AG04450 (cell line): ENCODE measurements at places on chromosomes 3 and 15.

DNA sequence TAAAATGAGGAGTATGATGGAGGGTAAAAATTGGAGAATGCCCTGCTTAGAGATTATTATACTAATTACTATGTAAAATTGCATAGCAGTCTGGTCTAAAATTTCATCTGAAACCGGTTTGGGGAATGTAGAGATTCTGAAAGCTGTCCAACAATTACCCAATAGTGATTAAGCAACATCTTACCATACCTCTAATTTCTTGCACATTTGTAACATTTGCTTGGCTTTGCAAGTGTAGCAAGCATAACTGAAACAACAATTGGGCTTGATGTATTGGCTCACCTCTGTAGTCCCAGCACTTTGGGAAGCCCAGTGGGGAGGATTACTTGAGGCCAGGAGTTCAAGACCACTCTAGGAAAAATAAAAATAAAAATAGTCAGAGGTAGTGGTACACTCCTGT is 17.4 kb downstream of the AADACL2 start:
- DNase-seq: no peak

DNA sequence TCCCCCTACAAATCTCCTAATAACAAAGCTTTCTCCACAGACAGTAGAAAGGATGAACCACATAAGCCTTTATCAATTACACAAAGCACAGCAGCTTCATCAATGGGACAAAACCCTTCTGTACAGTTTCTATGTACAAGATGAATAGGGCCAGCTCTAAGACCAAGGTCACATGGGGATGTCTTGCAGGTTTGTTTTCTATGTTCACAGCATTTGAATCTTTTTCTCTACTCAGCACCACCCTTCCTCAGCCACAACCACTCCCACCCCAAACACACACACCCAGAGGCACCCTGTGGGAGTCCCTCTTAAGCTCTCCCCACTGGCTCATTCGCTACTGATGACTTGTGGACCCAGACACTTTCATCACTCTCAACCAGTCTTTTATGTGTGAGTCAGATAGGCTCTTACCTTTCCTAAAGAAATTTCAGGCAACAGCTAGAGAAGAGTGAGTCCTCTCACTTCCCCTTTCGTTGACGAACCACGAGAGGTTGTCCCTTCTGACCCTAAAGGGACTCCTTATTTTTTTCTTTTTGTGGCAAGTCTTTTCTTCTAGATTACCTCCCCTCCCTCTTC is 57.9 kb downstream of the ARHGAP31 start:
- DNase-seq: no peak

GRCh38 chr3:107958146-107958545 is 132.7 kb downstream of the CD47 start:
- DNase-seq: no peak

DNA sequence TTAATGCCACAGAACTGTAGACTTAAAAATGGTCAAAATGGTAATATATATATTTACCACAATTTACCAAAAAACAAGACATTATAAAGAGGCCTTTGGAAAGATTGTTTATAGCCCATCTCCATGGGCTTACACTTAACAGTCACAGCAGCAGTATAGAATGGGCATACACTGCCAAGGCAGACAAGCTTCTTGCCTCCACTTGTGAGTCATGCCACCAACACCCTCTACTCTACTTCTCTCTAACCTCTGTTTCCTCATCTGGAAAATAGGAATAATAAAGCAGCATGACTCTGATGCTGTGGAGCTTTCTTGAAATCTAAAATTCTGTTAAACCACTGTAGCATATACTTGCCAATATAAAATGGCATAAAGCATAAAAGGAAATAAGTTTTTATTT is 14.4 kb upstream of the GPR156 start:
- no peak for DNase-seq

DNA sequence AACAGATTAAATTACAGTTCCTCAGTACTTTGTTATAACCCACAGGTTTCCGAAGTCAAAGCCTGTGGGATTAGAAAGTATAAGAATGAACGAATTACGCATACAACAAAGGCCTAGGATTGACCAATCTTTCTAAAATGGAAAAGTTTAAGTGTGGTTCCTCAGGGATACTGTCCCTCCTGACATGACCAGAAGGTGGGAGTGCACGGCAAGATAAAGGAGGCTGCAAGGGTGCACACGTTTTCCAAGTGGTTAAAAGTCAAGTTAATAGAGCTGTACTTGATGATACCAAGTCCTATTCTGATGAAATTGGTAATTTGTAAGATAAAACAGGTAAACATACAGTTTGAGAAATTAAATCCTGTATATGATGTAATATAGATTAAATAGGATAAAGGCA is 96.2 kb downstream of the ALDH1A2 start:
- no peak for DNase-seq

GRCh38 chr3:59862686-59863085 is 812.9 kb upstream of the CFAP20DC start:
- no peak for DNase-seq

GRCh38 chr3:195895078-195895860 is 13.1 kb downstream of the TNK2 start:
- no peak for DNase-seq

DNA sequence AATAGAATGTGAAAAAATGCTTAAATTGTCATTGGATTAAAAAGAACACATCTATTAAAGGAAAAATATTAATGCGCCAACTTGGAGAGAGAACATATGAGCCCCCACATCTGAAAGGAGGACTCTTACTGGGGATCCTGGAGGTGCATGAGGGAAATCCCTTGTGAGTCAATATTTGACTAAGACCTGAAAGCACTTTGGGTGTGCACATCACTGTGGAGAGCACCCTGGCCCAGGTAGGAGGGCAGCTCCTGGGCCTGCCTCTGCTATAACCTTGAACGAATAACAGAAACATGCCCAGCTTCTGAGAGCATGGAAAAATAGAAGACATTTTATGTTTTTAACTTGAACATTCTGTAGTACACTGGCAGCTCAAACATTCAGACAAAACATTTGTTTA is 199.8 kb downstream of the GAP43 start:
- DNase-seq: no peak

- DNase-seq: no peak
Observed at GRCh38 chr15:60635507-60636352, 156.8 kb upstream of the ICE2 start.

DNA sequence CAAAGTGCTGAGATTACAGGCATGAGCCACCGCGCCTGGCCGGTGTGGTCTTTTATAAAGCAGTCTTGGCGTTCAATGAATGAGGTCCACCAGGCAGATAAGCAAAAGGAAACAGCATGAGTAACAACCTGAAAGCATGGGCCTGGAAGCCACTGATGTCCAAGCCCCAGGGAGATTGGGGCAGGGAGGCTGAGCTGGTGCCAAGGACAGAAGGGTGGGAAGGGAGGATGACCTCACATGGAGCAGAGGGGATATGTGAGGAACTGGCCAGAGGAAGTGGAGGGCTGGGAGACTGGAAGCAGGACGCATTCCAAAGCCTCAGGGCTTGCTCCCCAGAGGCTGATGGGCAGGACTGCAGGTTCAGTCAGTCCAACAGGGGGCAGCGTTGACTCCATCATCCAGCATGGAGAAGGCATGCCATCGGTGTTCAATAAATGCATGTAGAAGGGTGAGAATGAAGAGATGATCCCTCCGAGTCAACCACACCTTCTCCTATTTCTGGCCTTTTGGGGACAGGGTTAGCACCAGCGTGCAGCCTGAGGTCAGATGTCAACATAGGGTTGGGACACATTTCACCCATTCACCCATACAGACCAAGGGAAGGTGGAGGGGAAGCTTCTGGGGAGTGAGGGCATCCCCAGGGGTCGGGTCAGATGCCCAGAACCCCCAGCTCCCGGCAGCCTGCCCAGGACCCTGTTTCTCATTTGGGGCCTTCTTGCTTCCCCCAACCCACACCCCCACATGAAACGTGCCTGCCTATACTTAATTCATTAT is 14.8 kb downstream of the MYL3 start:
- DNase-seq: no peak

GRCh38 chr3:191388823-191389222 is 58.5 kb upstream of the UTS2B start:
- no peak for DNase-seq

GRCh38 chr3:123194552-123194951 is 7.2 kb upstream of the SEC22A start:
- DNase-seq: no peak
